ENCODE measurements at places on chromosomes 16 and 17.

DNA sequence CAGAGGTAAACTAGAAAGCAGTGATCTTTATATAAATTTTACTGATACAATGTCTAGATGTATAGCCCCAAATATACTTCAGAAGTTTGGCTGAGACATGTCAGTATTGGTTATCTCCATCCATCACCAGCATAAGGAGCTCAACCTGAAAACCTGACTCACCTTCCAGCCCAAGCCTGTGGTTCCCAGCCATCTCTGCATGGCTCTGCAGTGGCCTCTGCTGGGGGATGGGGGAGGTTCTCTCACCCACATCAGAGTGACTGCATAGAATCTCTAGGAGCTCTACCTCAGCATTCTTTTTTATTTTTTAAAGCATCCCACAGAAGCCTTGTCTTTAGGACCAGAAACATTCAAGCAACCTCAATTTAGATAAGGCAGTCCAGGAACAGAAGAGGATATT is 27.3 kb downstream of the USP7 start:
- peak; percentile 79 for DNase-seq

DNA sequence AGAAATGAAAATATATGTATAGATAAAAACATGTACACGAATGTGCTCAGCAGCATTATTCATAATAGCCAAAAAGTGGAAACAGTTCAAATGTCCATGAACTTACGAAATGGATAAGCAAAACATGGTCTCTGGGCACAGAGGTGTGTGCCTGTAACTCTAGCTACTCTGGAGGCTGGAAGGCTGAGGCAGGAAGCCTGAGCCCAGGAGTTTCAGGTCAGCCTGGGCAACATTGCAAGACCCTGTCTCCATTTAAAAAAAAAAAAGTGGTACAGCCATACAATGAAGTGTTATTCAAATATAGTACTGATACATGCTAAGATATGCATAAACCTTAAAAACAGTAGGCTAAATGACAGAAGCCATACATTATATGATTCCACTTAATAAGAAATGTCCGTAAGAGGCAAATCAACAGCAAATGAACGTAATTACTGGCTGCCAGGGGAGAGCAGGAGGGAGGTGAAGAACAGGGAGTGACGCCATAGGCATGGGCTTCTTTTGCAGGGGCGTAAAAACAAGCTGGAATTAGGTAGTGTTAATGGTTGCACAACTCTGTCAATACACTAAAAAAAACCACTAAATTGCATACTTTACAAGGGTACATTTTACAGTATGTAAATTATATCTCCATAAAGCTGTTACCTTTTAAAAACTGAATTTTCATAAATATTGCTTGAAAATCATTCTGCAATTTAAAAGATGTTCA is 87.2 kb upstream of the PLEKHM1 start:
- no peak for DNase-seq

DNA sequence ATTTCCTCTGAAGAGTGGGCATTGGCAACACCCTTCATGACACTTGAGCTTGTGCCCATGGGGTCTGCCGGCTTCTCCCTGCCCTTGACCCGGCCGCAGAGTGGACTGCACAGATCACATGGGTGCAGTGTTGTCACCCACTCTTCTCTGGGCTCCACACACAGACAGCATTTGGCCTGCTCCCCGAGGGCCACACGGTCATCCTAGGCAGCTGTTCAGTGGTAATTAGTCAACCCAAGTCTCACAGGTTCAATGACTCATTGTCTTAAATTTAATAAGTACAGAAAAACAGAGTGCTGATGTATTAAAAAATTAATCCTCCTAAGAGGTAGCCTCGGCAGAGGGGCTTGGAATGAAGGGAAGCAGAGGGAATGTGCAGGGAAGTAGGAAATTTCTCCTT is 204.8 kb downstream of the MSI2 start:
- no peak for DNase-seq

- no peak for DNase-seq
Observed at GRCh38 chr17:19531780-19532501, 1.7 kb upstream of the SLC47A1 start.

- DNase-seq: no peak
Observed at GRCh38 chr16:46822270-46822669, 8.7 kb downstream of the C16orf87 start.

- DNase-seq: no peak
Observed at GRCh38 chr16:10001258-10001775, 180.9 kb downstream of the GRIN2A start.

DNA sequence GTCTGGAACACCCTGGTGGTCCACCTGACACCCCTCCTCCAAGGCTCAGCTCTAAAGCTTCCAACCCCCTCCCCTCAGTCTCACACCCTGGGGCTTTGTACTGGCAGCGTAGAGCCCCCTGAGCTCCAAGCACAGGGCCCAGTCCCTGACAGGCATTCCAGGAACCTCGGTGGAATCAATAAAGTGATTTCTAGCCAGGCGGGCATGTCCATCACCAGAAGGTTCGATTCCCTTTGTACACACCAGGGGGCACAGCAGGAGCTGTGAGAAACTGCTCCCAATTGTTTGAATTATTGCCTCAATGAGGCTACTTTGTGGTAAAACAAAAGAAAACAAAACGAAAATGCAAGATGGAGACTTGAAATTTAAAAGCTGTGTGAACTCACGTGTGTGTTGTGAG is 51.8 kb downstream of the SMPD3 start:
- peak; percentile 71 for DNase-seq

GRCh38 chr17:11719856-11720255 is 121.6 kb downstream of the DNAH9 start:
- DNase-seq: no peak

GRCh38 chr17:76492989-76493501 is 8.2 kb downstream of the RHBDF2 start:
- peak; percentile 97 for DNase-seq

GRCh38 chr17:46976626-46977270 is 2.3 kb downstream of the RPRML start:
- no peak for DNase-seq

- no peak for DNase-seq
Observed at GRCh38 chr17:39625198-39625785, 1.5 kb upstream of the PPP1R1B start.

GRCh38 chr16:78045865-78046581 is 23.7 kb downstream of the CLEC3A start:
- DNase-seq: peak; percentile 56

- DNase-seq: peak; percentile 29
Observed at GRCh38 chr17:76384987-76385891, 830 bp downstream of the SPHK1 start.
